ENCODE measurements at places on chromosomes 2 and 18.

- DNase-seq = no peak
Measured at GRCh38 chr2:238465487-238466242, 38.9 kb downstream of the ASB1 start.

DNA sequence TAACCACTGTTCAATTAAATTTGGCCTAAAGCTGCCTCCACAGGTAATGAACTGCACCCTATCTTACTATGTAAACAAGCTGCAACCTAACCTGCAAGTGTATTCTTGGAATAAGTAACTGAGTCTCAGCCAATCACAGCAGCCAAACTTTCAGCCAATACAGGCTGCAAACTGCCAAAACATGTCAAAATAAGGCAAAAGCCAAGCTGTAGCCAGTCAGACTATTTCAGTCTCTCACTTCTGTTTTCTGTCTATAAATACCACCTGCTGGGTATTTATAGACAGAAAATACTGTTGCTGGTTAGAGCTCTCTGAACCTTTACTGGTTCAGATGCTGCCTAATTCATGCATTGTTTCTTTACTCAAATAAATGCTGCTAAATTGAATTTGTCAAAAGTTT is 14.3 kb downstream of the C2orf76 start:
- DNase-seq = no peak

DNA sequence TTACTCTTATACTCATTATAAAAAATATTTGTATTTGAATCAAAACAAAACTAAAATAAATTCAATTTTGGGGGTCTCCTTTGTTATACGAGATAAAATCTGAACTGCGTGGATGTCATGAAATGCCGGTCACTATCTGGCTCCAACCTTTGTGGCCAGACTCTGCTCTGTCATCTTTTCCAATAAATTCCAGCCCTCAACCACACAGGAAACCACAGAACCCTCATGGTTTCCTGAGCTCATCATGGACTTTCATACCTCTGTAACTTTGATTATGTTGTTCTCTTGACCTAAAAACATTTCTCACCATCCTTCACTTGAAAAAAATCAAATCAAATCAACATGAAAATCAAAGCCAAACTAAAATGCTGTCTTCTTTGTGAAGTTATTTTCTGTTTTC is 724.7 kb downstream of the METTL4 start:
- no peak for DNase-seq

DNA sequence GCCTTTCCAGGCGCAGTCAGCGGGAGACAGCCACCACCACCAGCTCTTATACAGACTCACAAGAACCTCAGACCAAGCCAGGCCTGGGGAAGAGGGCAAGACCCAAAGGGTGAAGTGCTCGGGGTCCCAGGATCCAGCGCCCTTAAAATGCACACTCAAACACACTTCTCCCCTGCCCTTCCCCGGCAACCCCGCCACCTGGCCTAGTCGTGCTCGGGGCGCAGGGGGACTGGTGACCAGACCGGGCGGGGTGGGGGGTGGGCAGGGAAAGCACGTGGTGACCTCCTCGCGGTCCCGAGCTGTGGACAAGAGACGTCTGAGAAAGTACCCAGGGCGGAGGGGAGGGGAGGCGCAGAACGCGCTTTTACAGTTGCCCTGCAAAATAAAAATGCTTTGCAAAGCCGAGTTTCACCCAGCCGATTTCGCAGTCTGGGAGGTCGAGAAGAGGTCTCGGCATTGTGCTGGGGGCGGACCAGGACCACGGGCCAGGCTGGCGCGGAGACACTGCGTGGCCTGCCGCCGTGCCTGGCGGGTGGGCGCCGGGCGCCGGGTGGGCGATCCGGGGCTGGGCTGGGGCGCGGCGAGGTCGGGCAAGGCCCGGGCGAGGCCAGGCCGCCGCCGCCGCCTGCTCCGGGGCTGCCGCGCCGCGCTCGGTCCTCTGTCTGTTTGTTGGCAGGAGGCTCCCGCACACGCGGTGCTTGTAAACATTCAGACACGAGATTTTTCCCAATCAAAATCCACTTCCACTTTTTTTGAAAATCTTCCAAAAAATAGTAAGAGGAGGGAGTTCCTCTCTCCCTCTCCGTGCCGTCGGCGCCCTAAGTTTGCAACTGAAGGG is 2.0 kb downstream of the BCL11A start:
- DNase-seq = no peak

DNA sequence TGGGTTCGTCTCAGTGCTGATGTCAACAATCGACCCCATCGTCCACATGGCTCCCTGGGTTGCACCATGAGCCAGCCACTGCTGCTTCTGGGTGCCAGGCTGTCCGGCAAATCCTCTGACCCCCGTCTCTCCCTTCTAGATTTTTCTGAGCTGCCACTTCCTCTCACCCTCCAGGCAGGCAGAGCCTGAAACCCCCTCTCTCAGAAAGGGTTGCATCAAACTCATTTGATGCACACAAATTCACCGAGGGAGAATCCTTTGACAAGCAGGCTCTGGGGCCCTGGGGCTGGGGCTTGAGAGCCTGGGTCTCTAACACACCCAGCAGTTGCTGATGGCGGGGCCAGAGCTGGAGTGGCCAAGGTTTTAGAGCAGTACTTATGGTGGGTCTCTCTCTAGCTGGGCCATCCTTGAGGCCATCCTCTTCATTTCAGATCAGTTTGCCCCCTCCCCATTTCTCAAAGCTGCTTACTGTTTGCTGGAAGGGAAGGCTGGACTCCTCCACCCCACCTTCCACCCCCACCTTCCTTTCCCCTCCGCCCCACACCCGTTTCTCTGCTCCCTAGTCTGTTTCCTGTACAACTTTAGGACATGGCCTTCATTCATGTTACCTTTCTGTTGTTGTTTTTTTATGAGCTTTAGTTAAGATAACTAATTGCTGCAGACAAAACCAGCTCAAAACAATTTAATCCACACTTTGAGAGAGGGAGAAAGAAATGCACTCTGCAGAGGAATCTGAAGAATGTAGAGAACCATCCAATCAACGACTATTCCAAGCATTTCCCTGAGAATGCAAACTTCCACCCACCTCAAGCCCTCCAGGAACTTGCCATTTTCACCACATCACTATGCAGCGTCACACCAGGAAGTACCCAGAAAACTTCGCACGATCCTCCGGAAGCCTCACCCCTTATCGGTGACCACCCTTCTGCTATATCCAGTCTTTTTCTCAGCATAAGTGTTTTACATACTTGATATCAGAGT is 69.5 kb downstream of the ARL4C start:
- no peak for DNase-seq

DNA sequence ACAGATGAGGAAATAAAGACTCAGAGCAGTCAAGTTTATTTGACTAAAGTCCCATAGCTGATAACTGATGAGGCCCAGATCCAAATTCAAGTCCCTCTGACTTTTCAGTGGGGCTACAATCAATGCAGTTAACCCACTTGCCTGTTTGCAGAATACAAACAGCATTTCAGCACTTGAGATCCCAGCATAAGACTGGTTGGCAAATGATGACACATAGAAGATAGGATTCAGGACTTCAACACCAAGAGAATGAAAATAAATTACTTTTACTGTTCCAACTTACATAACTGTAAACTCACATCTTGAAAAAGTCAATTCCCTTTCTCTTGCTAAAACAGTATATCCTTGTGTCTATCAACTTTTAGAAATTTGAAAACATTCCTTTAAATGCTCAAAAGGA is 61.2 kb downstream of the CCDC93 start:
- no peak for DNase-seq

GRCh38 chr18:23541349-23542093 is 38.2 kb downstream of the RMC1 start:
- no peak for DNase-seq

DNA sequence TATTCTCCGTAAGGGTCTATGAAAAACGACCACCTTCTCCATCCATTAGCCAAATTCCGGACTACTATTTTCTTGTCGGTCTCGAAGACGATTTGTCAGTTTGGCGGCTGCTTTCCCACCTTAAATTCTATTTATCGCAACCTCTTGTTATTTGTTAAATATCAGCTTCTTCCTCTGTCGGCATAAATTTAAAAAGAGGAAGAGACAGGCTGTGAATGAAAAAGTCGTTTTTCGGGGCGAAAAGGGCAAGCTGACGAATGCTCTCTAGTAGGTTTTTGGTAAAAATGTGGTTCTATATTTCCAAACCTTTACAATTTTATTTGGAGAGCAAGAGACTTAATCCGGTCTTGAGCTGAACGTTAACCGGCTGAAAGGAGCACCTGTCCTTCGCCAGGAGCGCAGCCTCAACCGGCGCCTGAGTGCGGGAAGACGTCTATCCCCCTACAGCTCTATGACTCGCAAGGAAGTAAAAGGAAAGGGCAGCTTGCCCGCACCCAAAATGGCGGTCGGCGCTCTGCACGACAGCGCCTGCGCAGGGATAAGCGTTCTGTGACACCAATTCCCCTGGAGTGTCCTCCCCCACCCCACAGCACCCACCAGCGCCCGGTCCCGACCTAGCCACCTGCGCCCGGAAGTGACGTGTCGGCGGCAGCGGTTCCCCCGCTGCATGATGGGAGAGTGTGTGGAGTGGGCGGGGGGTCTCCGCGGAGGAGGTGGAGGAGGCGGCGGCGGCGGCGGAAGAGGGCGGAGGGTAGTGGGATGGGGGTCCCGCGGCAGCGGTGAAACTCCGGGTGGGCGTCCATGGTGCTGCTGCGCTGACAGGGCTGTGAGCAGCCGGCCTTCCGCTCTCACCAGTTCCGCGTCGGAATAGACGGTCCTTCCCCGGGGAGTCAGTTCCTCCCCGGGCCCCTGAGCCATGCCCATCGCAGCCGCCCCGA is at the start of gene AFTPH:
AFTPH (plus strand) TSS at position 663 of the 938 bp plus-strand sequence. CDS start 27,147 bp downstream, outside the sequence.
- peak; percentile 90 for DNase-seq

DNA sequence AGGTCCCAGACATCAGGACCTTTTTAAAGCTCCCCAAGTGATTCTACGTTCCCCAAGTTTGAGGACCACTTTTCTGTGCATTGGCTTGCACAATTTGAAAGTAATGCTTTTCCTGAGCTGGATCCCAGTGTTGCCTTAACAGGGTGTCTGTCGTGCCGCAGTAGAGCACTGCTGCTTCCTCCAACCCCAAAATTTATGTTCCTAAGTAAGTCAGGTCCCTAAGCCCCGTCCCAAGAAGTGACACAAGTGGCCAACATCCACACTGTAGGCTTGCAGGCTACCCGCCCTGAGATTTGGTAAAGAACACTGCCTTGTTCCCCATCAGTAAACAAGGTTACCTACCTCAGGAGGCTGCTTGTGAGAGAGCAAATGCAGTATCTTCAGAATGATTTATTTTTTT is 2.0 kb downstream of the SFT2D3 start:
- no peak for DNase-seq

DNA sequence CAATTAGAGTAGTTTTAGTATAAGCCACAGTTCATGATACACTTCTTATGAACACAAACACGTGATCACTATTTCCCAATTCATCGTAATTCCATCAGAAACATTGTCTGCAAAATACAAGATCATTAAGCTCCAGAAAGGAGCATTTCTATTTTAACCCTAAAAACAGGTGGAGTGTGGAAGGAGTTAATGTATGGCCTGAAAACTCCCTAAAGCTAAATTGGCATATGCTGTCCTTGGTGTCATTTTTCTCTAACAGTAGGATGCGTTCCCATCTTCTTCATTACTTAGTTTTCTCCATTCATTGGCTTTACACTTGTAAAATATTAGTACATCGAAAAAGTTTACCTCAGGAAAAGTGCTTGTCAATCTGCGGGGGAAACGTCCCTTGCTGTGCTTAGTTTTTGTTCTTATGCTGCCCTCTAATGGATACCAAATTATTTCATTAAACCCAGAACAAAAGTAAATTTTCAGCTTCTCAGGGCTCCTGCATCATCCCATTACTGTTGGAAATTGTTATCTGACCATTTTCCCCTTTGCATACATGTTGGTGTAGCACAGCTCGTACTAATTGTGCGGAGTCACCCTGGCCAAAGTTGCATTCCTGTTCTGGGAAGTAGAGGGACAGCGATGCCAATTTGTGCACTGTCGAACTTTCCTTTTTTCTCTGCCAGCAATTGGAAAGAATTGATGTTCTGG is 153.4 kb downstream of the GPD2 start:
- no peak for DNase-seq

GRCh38 chr2:16321256-16321655 is 344.4 kb downstream of the CYRIA start:
- DNase-seq = no peak

- no peak for DNase-seq
Measured at GRCh38 chr2:191845248-191845715, 1.6 kb downstream of the CAVIN2 start.

DNA sequence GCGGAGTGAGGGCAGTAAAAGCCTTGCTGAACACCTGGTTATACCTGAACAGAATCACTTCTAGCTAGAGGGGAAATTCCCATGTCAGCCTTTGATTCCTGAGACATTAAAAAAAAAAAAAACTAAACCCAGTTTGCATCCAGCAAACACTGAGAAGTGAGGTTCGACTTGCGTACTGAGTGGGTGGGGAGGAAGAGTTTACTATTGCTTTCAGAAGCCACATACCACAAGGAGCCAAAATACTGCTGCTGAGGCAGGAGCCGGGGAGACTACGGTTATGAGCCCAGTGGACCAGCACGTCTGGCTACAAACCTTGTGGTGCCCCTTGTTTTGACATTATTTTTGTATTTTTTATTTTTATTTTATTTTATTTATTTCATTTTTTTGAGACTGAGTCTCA is 2.7 kb downstream of the COLEC11 start:
- DNase-seq = no peak

DNA sequence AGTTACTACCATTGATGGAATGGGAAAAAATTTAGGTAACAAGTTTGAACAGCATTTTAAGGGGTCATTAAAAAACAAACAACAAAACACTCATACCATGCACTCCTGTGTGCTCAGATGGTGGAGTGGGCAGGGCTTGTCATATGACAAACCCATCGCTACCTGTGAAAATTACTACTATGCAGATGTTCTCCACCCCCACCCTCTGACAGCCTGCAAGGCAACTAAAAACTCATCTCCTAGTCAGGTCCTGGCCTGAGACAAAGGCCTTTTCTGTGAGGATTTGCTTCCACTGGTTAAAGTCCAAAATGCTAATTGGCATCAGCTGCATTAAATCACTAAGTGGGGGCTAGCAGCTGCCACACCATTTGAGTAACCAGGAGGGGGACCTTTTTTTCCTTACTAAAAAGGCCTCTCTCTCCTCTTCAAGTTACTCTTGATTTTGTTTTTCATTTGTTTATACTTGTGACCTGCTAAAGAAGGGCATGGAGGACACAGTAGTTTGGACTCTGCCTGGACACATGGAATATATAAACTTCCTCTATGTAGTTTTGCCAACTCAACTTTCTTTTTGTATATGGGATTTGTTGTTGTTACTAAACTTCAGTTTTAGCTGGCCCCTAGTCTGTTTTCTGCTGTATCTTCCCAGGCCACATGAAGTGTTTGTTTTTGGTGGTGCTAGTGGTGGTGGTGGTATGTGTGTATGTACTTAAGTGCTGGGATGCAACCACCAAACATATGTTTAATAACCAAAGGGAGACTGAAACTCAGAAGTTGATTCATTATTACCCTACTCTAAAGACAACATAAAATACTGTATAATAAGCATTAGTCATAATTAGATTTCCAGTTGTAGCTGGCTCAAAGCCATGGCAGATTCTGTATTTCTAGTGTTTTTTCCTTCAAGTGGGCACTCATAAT is 121.3 kb downstream of the MAP4K4 start:
- no peak for DNase-seq

- DNase-seq = no peak
Measured at GRCh38 chr2:233334915-233335314, 19.4 kb upstream of the DGKD start.

Measured in omental fat pad (tissue), 4 donors.